ENCODE measurements at places on chromosomes 5 and 9. TPM values are rescaled to one million over a fixed set of nuclear protein-coding genes. Genes with fewer than 3 reads are reported as not detected.
A peak's percentile ranks its signal among the peaks of the same experiment; 100 is the strongest.

DNA sequence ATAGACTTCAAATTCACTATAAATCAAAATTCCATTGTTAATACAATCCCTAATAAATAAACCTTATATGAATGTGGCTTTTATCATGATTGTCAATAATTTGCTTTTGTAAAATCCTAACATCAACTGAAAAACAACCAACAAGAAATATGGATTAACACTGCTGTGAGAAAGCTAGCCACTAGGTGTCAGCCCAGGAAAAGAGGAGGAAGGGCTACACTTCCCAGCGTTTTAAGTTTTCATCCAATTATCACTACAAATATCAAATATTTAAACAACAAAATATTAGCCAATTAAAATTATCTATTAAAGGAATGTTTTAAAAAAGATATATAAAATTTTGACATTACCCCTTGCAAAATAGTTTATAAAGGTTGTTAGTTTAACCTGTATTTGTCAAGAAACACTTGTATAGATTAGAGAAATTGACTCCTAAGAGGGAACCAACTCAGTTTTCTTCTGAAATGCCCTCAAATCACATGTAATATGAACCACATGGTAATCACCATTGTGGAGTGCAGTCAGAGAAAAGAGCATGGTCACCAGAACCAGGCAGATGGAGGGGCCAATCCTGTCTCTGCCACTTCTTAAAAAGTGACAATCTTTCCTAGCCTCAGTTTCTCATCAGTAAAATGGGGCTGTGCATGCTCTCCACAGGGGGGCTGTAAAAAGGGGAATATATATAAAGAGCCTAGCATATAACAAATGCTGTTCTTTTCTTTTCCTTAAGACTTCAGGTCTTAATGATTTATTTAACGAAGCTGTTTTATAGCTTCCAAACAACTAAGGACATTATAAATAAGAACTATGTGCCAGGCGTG, 188.2 kb downstream of the CRB2 start:
- no peak overlapping the region for H3K4me3 ChIP-seq
- no peaks in the 10 kb centered on the region for H3K36me3 ChIP-seq
- no peaks in the 10 kb centered on the region for H3K4me1 ChIP-seq
- no peaks in the 10 kb centered on the region for H3K27me3 ChIP-seq

DNA sequence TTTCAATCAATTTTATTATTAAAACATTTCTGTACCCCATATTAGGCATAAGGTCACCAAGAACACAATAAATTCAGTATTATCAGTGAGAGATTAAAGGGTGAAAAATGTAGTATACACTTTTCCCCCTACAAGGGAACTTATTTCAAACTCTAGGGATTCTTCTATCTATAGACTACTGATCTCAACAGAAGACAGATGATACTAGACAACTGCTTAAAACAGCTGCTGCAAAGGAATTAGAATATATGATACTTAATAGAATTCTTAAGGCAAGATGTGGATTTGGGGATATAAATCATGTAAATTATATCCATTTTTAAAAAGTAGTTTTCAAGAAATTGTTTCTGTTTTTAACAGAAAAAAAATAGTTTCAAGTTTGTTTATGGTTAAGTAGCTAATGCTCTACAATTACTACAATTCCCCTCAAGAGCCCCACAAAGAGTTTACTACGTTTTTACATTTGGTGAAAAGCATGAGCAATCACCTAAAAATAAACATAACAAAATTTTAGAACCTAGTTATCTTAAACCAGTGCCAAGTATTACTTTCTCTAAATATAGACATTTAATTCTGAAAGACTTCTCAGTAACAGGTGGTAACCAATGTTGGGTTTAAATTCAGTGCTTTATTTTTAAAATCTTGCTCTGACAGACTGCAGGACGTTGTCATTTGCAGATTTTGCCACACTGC, 6.0 kb downstream of the KIF24 start:
- no peak for DNase-seq
- H3K27me3 ChIP-seq, result no peaks in the 10 kb centered on the region
- H3K27ac ChIP-seq, result no peak overlapping the region
- H3K4me1 ChIP-seq, result peaks cover 9% of the 10 kb centered on the region
- H3K36me3 ChIP-seq, result no peaks in the 10 kb centered on the region

DNA sequence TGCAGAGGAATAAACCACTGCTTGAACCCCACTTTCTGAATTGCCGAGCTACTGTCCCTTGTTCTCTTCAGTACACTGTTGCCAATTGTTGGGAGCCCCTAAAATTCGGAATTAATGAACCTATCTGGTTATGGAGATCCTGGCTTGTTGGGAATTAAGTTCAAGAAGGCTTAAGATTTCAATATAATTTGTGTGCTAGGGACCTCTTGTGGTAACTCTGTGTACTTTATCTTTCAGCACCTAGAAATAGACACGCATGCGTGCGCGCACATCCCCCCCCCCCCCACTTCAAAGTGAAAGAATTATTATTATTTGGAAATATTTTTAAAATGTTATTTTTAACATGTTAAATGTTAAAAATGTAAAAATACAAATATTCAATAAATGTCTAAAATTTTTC, 53.3 kb upstream of the FAM169A start:
- H3K36me3 ChIP-seq, result no peaks in the 10 kb centered on the region
- H3K27me3 ChIP-seq, result no peaks in the 10 kb centered on the region
- no peak overlapping the region for H3K27ac ChIP-seq
- no peak for DNase-seq

Gene PPP3R2
- polyA plus RNA-seq, result not detected

Gene SIMC1
- 5.2 TPM for polyA plus RNA-seq

GRCh38 chr5:16135003-16135402, 44.6 kb downstream of the MARCHF11 start:
- H3K4me3 ChIP-seq, result no peak overlapping the region
- no peaks in the 10 kb centered on the region for H3K4me1 ChIP-seq
- no peak overlapping the region for H3K27ac ChIP-seq
- DNase-seq, result no peak
- H3K36me3 ChIP-seq, result no peaks in the 10 kb centered on the region
- no peaks in the 10 kb centered on the region for H3K27me3 ChIP-seq

- H3K4me3 ChIP-seq, result no peak overlapping the region
- no peak for DNase-seq
- H3K36me3 ChIP-seq, result peaks cover 16% of the 10 kb centered on the region
- H3K4me1 ChIP-seq, result no peaks in the 10 kb centered on the region
- H3K27ac ChIP-seq, result no peak overlapping the region
- no peaks in the 10 kb centered on the region for H3K27me3 ChIP-seq
Observed at GRCh38 chr9:34010979-34011378, 37.7 kb downstream of the UBAP2 start.

GRCh38 chr9:4303006-4303405, 3.1 kb upstream of the GLIS3 start:
- H3K27me3 ChIP-seq, result no peaks in the 10 kb centered on the region
- DNase-seq, result no peak
- H3K4me1 ChIP-seq, result peaks cover 32% of the 10 kb centered on the region
- H3K27ac ChIP-seq, result no peak overlapping the region
- H3K36me3 ChIP-seq, result no peaks in the 10 kb centered on the region
- H3K4me3 ChIP-seq, result no peak overlapping the region

GRCh38 chr5:136062366-136063274, 33.8 kb downstream of the TGFBI start:
- peak; percentile 38 for DNase-seq
- no peaks in the 10 kb centered on the region for H3K27me3 ChIP-seq
- H3K4me3 ChIP-seq, result no peak overlapping the region
- no peaks in the 10 kb centered on the region for H3K4me1 ChIP-seq
- H3K36me3 ChIP-seq, result peaks cover 37% of the 10 kb centered on the region

DNA sequence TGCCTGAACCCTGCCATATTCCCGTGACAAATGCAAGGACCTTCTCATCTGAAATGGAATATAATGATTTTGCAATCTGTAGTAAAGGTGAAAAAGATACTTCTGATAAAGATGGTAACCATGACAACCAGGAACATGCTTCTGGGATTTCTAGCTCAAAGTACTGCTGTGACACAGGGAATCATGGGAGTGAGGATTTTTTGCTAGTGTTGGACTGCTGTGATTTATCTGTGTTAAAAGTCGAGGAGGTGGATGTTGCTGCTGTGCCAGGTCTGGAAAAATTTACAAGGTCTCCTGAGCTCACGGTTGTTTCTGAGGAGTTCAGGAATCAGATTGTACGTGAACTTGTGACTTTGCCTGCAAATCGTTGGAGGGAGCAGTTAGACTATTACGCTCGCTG, 33.5 kb downstream of the AOPEP start:
- no peaks in the 10 kb centered on the region for H3K4me1 ChIP-seq
- H3K27me3 ChIP-seq, result no peaks in the 10 kb centered on the region
- no peak for DNase-seq
- H3K4me3 ChIP-seq, result no peak overlapping the region
- peaks cover 7% of the 10 kb centered on the region for H3K36me3 ChIP-seq
- no peak overlapping the region for H3K27ac ChIP-seq

Gene C9orf153
- not detected for polyA plus RNA-seq

DNA sequence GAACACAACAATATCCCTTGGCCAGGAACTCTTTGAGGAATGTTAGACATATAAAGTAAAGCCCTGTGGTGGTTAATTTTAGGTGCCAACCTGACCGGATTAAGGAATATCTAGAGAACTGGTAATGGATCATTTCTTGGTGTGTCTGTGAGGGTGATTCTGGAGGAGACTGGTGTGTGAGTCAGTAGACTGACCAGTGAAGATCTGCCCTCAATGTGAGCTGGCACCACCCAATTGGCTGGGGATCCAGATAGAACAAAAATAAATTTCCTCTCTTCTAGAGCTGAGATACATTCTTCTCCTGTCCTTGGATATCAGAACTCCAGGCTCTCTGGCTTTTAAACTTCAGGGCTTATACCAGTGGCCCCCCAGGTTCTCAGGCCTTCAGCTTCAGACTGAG, 56.2 kb upstream of the TNPO1 start:
- no peak overlapping the region for H3K4me3 ChIP-seq
- DNase-seq, result no peak
- H3K27me3 ChIP-seq, result no peaks in the 10 kb centered on the region

Gene CXCL14
- 613 TPM for polyA plus RNA-seq

DNA sequence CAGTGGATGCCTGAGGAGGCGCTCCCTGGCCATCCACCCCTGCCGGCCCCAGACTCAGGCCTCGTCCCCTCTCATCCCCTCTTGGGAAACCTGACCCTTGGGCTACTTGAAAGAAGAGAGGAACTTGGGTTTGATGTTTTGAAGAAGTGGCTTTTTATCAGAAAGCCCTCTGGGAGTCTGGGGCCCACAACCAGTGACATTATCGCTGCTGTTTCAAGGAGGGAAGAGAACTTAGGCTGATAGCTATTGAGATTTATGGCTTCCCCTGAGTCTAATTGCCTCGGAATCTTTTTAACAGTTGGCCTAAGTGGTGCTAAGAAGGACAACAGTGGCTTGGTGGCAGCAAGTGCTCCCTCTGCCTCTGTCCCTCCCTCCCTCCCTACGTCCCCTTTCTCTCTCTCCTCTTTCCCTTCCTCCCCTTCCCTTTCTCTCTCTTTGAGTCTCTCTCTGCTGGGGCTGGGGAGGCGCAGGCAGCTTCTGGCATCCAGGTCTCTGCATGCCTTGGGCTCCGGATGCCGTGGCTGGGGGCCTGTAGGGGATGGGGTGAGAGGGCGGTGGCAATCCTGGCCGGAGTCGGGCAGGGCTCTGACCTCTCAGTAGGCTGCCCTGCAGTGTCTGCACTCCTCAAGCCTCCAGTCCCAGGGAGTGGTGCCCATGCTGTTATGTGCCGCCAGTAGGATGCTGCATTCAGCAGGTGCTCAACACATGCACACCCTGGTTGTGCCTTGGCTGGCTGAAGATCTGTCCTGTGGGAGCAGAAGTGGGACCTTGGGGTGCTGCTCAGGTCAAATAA, 49.6 kb upstream of the RXRA start:
- no peaks in the 10 kb centered on the region for H3K4me1 ChIP-seq
- no peak for DNase-seq
- no peak overlapping the region for H3K4me3 ChIP-seq
- H3K27me3 ChIP-seq, result peaks cover 49% of the 10 kb centered on the region
- no peak overlapping the region for H3K27ac ChIP-seq
- H3K36me3 ChIP-seq, result no peaks in the 10 kb centered on the region

DNA sequence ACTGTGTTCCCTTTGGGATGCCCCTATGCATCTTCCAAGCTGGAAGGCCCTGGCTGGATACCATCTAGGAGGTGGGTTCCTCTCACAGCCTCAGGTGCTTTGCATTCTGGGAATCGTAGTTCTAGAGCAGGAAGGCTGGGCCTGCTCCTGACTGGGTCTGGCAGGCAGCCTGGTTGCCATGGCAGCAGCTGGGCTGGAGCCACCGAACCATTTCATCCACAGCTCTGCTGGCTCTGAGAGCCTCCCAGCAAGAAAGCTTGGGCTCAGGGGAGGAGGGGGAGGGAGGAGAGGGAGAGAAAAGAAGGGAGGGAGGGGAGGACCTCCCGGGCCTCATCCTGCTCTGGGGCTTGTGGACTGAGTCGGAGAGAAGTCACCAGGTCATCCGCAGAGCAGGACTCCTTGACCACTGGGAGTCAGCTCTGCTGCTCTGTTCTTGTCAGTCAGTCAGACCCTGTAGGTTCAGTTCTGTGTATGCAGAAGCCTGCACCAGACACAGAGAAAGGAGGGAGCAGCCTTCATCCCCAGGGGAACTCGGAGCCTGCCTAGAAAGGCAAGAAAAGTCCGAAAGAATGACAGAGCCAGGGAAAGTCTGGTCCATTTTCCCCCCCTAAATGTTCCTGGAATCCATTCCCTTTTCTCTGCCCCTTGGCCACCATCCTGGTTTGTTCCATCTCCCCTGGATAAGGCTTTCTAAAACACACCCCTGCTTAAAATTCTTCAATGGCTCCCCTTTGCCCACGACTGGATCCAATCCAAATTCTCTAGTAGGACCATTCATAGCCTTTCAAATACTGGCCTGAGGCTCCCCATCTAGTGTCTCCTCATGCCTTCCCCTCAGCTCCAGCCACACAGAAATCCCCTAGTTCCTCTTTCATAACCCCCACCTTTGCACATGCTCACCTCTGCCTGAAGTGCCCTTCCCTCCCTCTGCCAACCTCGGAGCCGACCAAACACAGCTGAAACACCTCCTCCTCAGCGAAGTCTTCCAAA, 65.4 kb upstream of the ARAP3 start:
- no peak overlapping the region for H3K27ac ChIP-seq
- H3K27me3 ChIP-seq, result peaks cover 35% of the 10 kb centered on the region
- H3K36me3 ChIP-seq, result no peaks in the 10 kb centered on the region
- no peak overlapping the region for H3K4me3 ChIP-seq

DNA sequence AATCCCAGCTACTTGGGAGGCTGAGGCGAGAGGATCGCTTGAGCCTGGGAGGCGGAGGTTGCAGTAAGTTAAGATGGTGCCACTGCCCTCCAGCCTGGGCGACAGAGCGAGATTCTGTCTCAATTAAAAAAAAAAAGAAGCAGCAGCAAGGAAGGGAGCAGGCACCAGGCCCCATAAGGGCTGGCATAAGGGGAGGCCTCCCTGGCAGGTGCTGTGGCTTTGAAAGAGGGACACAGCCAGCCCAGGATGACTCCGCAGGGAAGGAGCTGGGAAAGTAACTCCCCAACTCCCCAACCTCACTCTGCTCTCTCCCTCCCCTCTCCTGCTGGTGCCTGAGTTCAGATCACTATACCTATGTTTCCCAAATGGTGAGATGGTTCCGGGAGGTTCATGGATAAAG, 70.1 kb downstream of the NDFIP1 start:
- H3K36me3 ChIP-seq, result no peaks in the 10 kb centered on the region
- no peak overlapping the region for H3K4me3 ChIP-seq
- H3K27me3 ChIP-seq, result no peaks in the 10 kb centered on the region

- H3K27ac ChIP-seq, result no peak overlapping the region
- no peaks in the 10 kb centered on the region for H3K36me3 ChIP-seq
- H3K27me3 ChIP-seq, result no peaks in the 10 kb centered on the region
- no peak for DNase-seq
- no peaks in the 10 kb centered on the region for H3K4me1 ChIP-seq
- no peak overlapping the region for H3K4me3 ChIP-seq
Observed at GRCh38 chr5:11476866-11477265, 427.4 kb downstream of the CTNND2 start.

- H3K4me3 ChIP-seq, result no peak overlapping the region
- no peak for DNase-seq
- H3K27ac ChIP-seq, result no peak overlapping the region
- peaks cover 12% of the 10 kb centered on the region for H3K4me1 ChIP-seq
- no peaks in the 10 kb centered on the region for H3K36me3 ChIP-seq
- H3K27me3 ChIP-seq, result no peaks in the 10 kb centered on the region
Observed at GRCh38 chr5:68426586-68426985, 211.0 kb downstream of the PIK3R1 start.

Measured in keratinocyte (primary cell).